RPMI7951 (cell line): ENCODE measurements at places on chromosomes 13 and 19.

GRCh38 chr13:101661839-101662238 lies 209.4 kb downstream of the ITGBL1 start:
- no peak for DNase-seq

DNA sequence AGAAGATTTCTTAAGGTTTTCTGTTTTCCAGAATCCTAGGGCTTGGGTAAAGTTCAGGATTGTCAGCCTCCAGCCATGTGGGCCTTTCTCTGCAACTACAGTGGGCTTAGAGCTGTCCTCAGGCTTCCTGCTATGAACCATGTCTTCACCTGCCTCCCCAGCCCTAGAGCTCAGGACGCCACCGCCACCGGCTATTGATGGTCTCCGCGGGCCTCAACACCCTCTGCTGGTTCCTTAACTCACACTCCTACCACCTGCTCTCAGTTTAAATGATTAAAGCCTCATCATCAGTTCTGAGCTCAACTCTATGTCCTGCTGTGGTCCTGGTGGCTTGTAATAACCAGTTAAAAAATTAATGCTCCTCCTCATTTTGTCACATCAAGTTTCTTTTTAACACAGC lies 221.0 kb downstream of the EFNB2 start:
- DNase-seq, result no peak

GRCh38 chr13:22487932-22488331 lies 692.8 kb upstream of the SGCG start:
- DNase-seq, result no peak

DNA sequence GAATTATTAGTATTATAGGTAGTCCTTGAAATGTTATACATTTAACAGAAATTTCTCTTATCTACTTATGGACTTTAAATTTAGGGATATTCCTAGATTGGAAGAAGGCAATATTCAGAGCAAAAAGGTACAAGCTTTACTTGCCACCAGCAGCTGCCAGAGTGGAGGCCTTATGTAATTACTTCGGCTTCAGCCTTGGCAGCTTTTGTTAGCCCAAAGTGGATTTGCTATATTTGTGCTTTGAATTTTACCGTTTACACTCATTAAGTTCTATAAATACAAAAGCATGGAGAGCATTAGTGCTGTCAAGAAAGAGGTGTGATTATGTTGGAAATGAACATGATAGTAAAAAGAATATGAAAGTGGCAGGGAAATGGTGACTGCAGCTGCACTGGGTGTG lies 319.9 kb downstream of the ATP8A2 start:
- DNase-seq, result no peak

DNA sequence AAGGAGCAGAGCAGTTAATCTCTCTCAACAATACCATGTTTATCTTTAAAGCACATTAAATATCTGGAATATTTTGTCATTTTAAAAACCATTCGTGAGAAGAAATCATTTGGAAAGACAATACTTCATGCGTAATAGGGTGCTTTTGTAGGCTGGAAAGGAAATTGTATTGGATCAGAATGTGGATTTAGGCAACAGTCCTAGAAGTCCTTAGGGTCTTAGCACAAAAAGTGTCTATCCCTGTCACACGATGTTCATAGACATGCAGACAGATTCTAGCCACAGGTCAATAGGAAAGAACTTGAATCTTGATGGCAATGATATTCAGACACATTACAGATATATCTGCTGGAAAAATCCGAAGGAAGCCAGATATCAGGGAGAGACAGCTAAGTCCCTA lies 156.0 kb downstream of the KCTD12 start:
- DNase-seq, result no peak

DNA sequence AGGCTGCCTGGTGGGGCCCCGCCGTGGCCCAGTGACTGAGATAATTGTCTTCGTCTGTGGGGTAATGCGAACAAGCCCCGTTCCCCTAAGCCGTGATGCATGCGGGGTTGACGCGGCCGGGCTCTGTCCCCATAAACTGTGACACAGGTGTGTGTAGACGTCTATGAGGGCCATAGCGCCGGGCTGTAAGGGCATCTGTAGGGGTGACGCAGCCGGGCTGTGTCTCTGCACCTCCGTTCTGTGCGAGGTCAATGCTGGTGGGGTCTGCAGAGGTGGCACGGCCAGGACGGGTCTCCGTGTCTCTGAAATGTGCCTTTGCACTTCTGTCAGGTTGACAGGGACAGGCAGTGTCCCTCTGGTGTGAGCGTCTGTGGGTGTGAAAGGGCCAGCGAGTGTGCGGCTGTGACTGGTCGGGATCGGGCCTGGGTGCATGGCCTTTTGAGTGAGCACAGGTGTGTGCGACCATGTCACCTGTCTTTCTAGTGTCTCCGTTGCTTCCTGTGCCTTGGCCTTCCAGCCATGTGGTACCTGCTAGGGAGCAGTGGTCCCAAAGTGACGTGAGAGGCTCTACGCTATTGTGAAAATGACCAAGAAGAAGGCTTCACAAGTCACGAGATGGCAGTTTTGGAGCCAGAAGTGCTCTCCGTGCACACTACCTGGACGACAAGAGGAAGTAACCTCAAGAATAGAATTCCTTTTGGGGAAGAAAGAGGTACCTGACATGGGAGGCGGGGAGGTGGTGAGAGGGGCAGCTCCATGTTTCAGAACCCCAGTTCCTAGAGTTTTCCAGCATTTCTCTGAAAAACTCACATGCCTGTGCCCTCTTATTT lies 16.4 kb upstream of the ZNF331 start:
- DNase-seq, result no peak

DNA sequence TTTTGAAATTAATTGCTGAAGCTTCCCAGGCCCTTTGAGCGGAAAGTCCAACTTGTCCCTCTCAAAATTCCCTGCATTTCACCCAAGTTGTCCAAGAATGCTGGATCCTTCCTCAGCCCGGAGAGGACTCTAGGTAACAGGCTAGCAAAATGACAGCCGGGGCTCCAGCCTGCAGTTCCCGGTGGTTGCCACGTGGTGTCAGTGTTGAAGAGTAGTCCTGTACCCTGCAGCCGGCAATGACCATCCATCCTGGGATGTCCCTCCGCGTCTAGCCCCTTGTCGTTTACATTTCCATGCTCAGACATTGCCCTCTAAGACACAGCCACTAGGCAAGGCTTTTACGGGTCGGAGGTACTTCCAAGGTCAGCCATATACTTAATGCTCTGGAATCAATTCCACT lies 31.4 kb upstream of the MTIF3 start:
- DNase-seq, result peak; percentile 14

DNA sequence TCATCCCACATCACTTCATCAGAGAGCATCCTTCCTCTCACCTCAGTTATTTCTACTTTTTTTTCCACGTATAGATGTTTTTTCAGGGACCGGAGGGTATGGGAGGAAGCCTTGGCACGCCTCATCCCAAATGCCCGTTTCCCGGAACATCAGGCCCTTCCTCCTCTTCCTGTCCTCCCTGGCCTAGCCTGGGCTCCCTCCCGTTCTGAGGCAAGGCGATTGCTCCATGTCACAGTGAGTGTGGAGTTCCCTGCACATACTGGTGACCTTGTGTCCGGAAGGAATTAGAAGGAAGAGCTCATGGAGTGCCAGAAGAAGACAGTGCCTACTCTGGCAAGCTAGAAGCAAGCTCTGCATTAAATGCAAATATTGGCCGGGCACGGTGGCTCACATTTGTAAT lies 1.1 kb upstream of the ZNF627 start:
- DNase-seq, result no peak

- DNase-seq, result no peak
Measured at GRCh38 chr19:46240693-46241092, 11.2 kb downstream of the IGFL1 start.

GRCh38 chr13:30816736-30817135 lies 81.4 kb downstream of the ALOX5AP start:
- no peak for DNase-seq

DNA sequence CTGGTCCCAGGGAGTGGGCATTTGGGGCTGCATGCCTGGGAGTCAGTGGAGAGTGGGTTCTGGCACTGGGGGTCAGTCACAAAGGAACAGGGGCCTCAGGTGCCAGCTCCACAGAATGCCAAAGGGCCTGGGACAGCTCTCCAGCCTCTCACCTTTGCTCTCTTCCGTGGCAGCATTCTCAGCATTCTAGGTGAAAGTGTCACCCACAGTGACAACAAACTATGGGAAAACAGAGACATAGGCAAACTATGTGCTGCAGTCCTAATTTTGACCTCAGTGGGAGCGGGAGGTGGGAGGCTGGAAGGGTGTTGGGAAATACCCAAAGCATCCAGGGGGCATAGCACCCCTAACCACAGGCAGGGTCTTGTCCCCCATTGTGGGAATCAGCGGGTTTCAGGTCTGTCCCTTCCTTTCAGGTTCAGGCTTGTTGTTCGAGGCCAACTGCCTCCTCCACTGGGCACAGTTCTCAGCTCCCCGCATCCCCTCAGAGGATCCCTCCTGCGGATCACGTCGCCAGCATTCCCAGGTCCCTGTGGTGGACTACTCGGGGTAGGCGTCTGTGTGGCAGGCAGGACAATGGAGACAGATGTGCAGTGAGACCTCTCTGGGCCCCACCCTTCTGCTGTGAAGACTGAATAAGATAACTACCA lies 52.4 kb downstream of the TSHZ3 start:
- no peak for DNase-seq

DNA sequence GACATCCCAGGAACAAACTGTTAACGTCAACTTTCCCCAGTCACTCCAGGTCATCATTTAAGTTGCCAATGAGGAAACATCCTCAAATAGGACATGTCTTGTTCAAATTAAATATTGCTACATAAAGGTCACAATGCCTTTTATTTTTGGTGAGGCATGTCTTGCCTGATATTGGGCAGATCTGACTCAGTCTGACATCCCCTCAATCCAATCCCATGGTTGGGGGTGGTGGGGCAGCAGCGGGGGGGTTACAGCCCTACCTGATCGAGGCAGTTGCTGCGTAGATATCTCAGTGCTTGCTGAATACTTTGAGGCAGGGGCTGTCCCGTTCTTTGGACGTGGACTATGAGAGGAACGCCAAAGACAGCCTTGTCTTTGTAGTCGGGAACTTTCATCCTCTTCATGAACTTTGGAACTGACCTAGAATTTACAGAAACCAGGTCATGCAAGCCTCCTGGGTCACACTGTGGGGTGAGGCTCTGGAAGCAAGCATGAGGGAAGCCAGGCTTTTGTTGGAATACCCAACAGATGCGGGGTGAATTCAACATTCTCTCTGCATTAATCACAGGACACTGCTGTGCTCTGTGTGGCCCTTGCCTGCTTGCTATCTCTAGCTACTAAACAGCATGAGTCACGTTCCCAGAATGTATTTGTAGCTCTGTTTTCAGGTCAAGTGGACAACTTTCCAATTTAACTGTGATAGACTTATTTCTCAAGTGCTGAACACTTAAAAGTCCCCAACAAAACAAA lies 109.8 kb downstream of the KL start:
- DNase-seq, result peak; percentile 95

- no peak for DNase-seq
Measured at GRCh38 chr13:82681535-82681934, 1200.7 kb downstream of the SLITRK1 start.

- DNase-seq, result no peak
Measured at GRCh38 chr19:52094526-52095130, 937 bp downstream of the ZNF841 start.

DNA sequence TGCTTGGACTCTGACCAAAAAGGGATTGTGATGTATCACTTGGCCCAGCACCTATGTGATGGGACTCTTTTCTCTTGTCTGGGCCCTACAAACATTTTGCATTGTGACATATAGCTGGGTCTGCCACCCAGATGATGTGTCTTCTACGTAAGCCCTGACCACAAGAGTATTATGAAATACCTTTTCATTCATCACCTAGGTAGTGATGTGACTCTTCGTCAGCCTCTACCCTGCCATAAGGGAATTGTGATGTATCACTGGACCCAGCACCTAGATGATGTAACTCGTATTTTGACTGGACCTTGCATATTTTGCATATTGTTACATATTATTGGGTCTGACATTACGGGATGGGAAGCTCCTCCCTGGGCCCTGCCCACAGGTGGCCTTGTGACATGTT lies 29.7 kb upstream of the ZNF681 start:
- no peak for DNase-seq

- no peak for DNase-seq
Measured at GRCh38 chr13:34347784-34348573, 530.0 kb downstream of the RFC3 start.

GRCh38 chr19:3289971-3290569 lies 65.6 kb downstream of the CELF5 start:
- no peak for DNase-seq

DNA sequence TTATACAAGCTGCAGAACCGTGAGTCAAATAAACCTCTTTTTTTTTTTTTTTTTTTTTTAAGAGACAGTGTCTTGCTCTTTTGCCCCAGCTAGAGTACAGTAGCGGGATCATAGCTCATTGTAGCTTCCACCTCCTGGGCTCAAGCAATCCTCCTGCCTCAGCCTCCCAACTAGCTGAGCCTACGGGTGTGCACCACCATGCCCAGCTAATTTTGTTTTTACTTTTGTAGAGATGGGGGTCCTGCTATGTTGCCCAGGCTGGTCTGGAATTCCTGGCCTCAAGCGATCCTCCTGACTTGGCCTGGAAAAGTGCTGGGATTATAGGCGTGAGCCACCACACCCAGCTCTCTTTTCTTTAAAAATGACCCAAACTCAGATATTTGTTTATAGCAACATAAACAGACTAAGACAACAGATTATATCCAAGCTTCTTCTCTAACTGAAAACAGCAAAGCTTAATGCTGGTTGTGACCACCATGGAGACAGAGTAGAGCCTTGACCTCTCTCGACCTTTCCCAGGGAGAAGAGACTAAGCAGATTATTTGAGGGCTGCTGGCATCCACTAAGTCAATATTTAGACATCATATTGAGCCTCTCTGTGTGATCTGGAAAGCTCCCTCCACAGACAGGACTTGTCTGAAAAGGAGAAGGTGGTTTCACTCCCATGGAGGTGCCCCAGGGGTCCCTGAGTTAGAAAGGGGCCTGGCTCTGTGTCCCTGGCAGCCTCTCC lies 150.0 kb downstream of the KCTD15 start:
- no peak for DNase-seq

DNA sequence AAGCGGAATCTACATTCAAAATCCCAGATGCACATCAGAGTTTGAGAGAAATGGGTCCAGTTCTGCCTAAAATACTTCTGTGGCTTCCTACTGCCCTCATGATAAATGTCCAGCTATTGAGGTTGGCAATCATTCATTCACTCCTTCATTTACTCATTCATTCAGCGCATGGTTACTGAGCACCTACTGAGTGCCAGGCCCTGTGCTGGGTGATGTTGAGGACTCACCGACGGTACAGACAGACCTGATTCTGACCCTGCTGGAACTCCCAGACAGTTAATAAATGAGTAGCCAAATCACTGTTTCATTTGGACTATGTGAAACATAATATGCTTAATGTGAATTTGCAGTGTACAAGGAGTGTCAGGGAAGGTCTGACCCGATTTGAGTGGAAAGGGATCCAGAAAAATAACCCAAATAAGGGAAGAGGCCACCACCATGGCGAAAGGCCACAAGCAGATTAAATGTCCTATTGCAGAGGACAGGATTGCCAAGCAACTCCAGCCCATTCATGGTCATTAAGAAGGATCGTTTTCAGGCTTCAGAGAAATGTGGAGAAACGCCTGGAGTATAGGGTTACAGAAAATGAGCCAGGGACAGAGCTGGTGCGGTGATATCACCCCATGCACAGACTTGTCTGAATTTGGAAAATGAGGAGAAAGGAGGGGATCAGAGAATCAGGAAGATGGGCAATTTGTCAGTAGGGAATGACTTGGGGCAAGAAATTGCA lies 20.5 kb downstream of the DYRK1B start:
- no peak for DNase-seq
